ENCODE measurements at places on chromosomes 6 and 20.

DNA sequence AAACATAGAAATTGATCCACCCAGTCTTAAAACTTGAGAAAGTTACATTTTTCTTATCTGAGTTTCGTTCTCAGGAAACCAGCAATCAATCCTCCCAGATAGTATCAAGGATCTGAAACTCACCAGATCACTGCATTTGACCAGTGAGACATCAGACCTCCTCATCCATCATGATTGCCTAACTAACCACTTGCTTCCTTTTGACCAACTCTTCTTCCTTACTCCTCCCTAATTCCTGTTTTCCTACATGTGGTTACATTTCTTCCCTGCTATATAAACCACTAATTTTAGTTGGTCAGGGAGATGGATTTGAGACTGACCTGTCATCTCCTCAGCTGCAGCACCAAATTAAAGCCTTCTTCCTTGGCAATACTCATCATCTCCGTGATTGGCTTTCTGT, 357.1 kb upstream of the POU3F2 start:
- DNase-seq: no peak

DNA sequence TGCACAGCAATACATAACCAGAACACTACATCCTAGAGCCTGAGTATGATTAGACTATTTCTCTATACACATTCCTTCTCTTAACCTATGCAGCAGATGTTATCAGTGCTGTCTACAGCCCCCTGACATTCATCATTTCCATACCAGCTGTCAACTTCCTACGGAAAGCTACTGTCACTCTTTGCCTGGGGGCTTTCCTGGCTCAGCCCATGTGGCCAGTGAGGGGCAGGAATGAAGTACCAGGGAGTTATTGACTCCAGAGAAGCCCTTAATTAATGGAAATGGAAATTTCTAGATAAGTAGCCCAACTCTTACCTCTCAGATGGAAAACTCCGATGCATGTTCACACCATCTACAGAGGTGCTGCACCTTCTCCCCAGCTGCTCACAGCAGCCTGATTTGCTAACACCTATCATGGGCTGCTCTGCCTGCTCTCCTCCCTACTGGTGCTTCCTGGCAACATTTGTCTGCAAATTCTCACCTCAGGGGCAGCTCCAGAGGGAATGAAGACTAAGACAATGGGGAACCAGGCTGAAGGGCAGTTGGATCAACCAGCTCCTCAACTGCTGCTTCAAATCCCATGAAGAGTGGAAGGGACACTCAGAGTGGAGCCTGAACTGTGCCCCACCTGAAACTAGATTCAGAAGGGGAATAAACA, 59.6 kb downstream of the LINC00237 start:
- no peak for DNase-seq

DNA sequence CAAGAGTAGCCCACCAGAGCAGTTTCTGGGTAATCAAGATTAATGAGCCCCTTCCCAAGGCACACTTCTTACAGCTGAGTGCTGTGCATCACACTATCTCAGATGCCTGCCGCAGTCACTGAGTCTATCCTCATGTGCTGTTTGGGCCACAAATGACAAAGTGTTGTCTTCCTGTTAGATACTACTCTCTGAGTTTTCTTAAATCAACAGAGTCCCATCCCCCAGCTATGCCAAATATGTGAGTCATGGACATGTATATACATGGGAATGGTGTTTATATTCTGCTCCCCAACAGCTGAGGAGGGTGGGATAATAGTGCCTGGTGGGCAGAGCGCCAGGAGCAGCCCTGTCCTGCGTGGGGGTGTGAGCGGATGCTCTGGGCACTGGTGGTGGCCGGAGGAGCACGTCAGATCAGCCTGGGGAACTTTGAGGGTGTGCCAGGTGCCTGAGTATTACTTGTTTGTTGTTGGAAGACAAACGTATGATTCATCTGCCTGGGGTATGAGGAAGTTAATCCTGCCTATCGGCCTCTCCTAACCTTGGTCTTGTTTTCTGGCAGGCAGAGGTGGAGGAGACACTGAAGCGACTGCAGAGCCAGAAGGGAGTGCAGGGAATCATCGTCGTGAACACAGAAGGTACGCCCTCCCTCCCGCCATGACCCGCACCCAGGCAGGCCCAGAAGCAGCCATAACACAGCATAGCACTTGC, 9.6 kb downstream of the DYNLRB1 start:
- no peak for DNase-seq

- no peak for DNase-seq
Measured at GRCh38 chr20:15564981-15565380, 1008.3 kb downstream of the KIF16B start.

DNA sequence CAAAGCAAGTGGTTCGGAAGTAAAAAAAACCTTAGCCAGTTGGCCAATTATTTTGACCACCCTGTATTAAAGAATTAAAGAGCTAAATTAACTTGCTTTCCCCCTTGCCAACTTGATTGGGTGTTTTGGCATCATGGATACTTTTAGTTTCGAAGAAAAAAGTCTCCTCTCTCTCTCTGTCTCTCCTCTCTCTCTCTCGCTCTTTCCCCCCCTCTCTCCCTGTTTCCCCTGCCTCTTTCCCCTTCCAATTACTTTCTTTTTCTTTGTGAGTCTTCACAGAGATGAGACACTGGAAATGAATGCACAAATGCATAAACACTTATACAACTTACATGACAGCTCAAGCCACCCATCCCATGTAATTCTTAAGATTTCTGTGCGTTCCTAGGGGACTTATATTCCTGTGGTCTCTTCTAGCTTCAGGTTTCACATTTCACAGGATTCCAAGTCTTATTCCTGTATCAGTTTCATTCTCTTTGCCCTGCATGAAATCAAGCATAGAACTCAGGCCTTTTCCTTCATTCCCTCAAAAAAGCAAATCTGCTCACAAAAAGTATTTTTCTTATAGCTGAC, 32.9 kb upstream of the EYA4 start:
- no peak for DNase-seq

DNA sequence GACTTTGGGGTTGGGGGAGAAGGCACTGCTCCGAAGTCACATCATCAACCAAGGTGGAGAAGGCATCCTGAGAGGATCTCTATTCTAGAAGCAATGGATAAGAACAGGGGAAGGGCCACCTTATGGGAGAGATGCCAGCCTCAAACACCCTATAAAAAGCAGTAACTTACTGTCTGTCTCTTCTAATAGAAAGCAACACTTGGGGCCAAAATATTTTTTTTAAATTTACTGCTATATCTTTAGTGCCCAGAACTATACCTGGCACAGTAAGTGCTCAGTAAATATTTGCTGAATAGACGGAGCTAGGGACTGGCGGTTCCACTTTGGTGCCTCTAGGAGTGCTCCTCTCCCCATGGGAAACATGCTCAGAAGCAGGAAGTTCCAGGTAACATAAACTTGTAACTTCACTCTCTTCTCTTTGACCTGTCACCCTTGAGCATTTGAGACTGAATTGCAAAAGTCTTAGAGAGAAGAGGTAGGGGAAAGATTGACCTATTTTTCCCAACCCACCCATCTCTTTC, 807 bp upstream of the OTOR start:
- DNase-seq: no peak

DNA sequence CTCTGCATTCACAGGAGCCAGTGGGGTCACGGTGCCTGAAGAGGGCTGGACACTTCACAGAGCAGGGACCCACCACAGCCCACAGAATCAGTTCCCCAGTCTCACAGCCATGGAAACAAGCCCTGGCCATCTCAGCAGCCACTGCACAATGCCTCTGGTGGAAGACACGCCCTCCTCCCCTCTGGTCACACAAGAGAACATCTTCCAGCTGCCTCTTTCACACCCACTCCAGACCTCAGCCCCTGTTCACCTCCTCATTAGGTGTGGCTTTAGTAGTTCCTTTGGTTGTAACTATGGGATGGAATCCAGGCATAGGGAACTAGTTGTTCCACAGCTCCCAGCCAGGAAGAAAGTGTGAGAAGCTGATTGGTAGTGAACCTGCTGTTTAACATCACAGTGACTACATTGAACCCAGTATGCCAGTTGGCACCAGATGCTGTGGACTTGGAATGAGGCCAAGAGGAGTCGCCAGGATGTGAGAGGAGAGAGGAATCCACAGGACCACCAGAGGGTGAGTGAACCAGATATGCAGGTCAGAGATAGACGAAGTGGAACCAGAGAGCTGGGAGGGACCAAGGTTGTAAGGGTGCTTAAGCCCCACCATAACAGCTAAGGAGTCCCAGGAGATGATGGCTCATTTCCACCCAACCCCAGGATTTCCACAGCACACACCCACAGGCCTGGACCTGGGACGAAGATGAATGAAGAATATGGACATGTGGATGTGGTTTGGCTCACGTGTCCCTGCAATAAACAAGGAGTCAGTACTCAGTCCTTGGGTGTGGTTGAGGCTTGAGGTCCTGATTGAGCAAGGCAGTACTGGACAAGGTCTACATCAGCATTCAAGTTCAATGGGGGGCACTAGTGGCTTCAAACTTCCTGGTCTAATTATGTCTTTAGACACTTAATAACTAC, 8.8 kb upstream of the BTN3A3 start:
- DNase-seq: no peak

DNA sequence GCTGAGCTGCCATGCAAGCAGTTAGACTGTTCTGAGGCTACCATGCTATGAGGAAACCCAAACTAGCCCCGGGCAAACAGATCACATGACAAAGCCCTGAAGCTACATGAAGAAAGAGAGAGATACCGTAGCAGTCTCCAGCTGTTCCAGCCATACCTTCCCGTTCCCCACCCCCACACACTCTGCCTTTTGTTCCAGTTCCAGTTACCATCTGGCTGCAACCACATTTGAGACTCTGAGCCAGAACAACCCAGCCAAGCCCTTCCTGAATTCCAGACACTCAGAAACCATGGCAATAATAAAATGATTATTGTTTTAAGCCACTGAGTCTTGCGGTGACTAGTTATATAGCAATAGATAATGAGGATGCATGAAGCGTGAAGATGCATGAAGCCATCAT, 28.3 kb downstream of the RIN2 start:
- DNase-seq: no peak

DNA sequence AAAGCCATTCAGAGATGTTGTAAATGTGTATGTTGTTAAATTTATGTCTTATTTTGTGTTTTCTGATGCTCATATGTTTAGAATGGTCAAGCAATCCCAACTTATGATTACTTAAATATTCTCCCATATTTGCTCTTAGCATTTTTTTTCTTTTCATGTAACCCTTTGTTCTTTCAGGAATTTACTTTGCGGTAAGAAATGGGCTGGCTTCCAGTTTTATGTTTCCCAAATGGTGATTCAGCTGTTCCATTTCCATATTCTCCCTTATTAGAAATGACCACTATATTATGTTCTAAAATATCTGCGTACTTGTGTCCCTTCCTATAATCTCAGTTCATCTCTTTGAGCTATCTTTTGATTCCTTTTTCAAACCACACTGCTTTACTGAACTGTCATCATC, 113.7 kb downstream of the CDH26 start:
- no peak for DNase-seq

- DNase-seq: no peak
Measured at GRCh38 chr20:21202259-21202658, 76.4 kb downstream of the KIZ start.

GRCh38 chr6:52016915-52017748, 70.3 kb downstream of the PKHD1 start:
- no peak for DNase-seq

- no peak for DNase-seq
Measured at GRCh38 chr6:43478008-43478372, 620 bp downstream of the TJAP1 start.

- DNase-seq: no peak
Measured at GRCh38 chr6:5466281-5467136, 205.2 kb downstream of the FARS2 start.

- DNase-seq: no peak
Measured at GRCh38 chr6:31171931-31172905, 1.7 kb upstream of the POU5F1 start.

DNA sequence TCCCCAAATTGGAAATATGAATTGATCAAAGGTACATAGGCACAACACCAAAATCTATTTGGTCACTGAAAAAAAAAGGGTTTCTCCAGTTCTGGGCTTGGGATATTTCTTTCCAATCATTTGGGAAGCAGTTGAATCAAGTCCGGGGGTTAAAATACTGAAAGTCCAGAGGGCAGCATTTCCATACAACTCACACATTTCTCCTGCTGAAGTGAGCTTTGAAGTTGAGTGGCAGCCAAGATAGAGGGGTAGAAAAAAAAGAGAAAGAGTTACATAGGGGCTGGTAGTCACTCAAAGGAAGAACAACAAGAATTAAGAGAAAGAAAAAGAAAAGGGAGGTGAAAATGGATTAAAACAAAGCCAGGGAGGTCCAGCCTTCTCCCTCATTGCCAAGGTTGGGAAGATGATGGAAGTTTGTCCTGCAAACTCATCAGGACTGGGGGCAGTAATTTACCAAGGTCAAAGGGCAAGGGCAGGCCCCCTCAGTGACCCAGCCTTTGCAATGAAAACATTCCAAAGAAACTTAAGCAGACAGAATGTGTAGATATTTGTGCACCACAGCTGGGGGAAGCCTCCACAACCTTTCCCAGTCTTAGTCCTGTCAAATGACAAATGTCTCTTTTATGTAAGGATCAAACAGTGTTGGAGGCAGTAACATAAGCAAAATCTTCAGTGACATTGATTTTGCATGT, 525.3 kb upstream of the JARID2 start:
- no peak for DNase-seq

DNA sequence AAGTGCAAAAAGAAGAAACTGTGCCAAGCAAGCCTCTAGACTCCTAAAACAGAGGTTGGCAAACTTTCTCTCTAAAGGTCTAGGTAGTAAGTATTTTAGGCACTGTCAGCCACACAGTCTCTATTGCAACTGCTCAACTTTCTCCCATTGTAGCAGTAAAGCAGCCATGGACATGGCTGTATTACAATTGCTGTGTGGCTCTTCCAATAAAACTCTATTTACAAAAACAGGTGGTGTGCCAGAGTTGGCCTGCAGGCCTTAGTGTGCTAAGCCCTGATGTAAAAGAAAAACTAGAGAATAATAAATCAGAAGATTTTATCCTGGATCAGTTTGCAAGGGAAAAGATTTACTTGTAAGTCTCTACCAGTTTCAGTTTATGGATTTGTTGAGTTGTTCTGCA, 74.0 kb downstream of the CRYBG1 start:
- no peak for DNase-seq

DNA sequence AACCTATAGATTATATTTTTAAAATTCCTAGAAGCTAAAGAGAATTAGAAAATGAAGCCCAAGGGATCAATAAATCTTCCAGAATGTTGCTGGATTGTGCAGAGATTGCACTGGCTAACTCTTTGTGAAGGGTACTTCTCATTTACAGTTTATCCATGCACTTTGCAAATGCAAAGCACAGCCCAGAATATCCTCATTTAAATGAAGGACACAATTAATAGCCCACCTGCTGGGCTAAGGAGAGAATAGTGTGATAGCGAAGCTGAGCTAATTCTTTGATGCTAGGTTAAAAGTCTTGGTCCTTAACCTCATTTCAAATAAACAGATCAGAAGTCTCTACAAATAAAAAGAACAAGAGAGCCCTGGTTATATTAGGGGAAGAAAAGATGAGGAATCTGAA, 72.5 kb downstream of the SMPDL3A start:
- DNase-seq: no peak

DNA sequence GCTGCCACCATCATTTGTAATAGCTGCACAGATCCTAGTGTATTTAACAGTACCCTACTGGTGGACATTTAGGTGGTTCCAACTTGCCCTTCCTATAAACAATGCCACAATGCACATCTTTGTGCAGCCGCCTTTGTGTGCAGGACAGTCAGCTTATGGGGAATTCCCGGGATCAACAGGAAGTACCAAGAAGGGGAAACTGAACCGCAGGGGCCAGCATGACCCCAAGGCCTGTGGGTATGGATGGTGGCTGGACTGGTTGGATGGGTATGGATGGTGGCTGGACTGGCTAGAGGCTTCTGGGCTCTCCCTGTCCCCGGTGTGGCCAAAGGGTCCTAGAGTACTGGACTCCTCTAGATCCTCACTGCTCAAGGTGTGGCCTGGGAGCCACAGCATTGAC, 46.7 kb downstream of the CEBPB start:
- no peak for DNase-seq

- DNase-seq: no peak
Measured at GRCh38 chr6:118307581-118307980, 240.5 kb upstream of the PLN start.
